MG63 (cell line): ENCODE measurements at places on chromosomes 7 and 10. TPM values are rescaled to one million over a fixed set of nuclear protein-coding genes. Genes with fewer than 3 reads are reported as not detected.

The TPST1 gene
- total RNA-seq: 26.0 and 30.1 TPM in 2 replicates

The FZD1 gene
- total RNA-seq: 2.3 and 3.9 TPM in 2 replicates

The GPR85 gene
- total RNA-seq: 1.3 and 1.8 TPM in 2 replicates

The HOXA2 gene
- total RNA-seq: 0.35 TPM in 1 of 2 replicates, not detected in the other

The CPA2 gene
- 1.0 and 1.6 TPM in 2 replicates for total RNA-seq

The SFTPA1 gene
- not detected in 2 replicates for total RNA-seq

The PLPP4 gene
- total RNA-seq: 3.4 and 13.4 TPM in 2 replicates

The NAT16 gene
- not detected in 2 replicates for total RNA-seq

The TMEM236 gene
- total RNA-seq: not detected in 2 replicates

The NKX6-2 gene
- not detected in 2 replicates for total RNA-seq

The PLCE1 gene
- total RNA-seq: 1.5 and 3.9 TPM in 2 replicates

The GPR37 gene
- 0.07 TPM in 1 of 2 replicates, not detected in the other for total RNA-seq

The BCCIP gene
- 89.8 and 184 TPM in 2 replicates for total RNA-seq

The BLNK gene
- not detected in 2 replicates for total RNA-seq

- DNase-seq: no peak
Measured at GRCh38 chr10:98415731-98416119, 743 bp upstream of the PYROXD2 start.

DNA sequence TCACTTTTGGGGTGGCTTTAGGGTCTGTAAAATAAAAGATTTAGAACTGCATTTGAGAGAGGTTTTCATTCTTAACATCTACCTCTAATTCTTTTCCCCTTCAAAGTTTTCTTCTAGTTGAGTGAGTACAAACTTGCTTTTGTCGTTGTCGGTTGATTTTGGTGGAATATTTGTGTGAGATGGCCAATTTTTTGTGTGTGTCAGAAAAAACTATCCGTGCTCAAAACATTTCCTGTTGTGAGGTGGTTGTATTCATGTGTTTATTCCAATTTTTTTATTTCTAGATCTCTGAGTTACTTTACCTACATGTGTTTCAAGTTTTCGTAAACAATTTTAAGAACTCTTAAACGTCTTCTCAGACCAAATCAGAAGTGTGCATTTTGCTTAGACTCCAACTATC, 1.6 kb downstream of the AHR start:
- DNase-seq: no peak

DNA sequence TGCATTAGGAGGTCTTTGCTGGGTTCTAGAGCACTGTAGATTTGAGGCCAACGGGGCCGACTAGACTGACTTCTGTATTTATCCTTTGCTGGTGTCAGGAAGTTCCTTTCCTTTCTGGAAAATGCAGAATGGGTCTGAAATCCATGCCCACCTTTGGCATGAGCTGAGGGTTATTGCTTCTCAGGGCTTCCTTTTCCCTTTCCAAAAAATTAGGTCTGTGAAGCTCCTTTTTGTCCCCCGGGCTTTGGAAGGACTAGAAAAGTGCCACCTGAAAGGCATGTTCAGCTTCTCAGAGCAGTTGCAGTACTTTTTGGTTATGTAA, 675 bp downstream of the IL6 start:
- no peak for DNase-seq

- DNase-seq: no peak
Measured at GRCh38 chr7:113307147-113307546, 188.8 kb upstream of the SMIM30 start.

- no peak for DNase-seq
Measured at GRCh38 chr10:43078986-43079273, 2.1 kb downstream of the RET start.

DNA sequence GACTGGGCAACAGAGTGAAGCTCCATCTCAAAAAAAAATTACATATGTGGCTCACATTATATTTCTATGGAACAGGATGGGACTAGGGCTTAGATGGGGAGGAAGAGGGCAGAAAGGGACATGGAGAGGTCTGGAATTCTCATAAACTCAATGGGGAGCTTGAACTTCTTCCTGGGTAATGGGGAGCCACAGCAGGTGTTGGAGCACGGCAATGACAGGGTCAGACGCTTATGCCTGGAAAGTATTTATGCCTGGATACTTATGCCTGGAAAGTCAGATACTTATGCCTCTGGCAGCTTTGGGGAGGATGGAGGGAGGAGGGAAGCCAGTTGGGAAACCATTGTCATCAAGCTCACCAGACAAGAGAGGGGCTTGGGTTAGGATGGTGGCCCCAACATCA, 36.8 kb downstream of the TMEM130 start:
- DNase-seq: no peak

DNA sequence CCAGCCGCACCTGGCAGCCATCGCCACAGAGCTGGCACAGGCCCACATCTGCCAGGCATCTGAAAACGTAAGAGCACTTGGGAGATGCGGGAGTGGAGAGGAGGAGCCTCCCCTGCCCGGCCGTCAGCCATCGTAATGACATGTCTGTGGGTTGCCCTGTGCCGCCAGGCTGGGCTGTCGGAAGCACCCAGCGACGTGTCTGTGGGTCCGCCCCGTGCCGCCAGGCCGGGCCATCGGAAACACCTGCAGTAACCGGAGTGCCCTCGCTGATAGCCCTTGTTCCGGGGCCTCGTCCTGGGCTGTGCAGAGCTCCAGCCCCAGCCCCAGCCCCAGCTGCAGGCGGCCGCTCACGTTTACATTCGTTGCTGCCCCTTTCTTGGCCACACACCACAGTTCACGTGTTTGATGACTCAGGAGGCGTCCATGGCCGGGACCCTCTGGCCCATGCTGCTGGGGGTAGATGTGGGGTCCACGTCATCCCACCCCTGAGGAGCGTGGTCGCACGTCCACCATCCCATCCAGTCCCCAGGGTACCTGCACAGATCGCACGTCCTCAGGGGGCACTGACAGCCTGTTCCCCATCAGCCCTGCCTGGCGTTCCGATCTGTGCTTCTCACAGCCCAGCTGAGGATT, 30.0 kb upstream of the PRKAR1B start:
- no peak for DNase-seq

DNA sequence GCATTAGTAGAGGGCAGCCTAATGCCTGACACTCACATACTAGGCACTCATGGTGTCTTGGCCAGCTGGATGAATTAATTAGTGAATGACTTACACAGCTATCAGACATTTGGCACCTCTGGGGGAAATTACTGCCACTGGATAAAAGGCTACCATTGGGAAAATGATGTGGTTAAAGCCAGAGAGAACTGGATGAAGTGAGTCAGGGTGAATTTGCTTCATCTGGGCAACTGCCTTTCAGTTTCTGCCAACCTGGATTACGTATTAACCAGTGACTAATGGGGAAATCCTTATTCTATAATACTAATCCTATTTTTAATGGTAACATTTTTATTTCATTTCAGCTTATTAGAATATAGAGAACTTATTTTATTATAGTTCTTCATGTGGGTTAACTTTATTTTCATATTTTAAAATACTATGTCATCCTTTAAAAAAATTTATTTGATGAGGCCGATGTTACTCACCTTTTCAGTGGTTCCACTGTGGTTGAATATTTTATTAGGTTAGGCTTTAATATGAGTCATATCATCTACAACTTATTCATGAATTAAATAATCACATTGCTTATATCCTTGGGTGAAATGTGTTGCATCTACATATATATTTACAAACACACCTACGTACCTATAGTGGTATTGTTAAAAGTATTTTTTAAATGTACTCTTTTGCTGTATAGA, 85.6 kb upstream of the CAPZA2 start:
- peak; percentile 56 for DNase-seq

DNA sequence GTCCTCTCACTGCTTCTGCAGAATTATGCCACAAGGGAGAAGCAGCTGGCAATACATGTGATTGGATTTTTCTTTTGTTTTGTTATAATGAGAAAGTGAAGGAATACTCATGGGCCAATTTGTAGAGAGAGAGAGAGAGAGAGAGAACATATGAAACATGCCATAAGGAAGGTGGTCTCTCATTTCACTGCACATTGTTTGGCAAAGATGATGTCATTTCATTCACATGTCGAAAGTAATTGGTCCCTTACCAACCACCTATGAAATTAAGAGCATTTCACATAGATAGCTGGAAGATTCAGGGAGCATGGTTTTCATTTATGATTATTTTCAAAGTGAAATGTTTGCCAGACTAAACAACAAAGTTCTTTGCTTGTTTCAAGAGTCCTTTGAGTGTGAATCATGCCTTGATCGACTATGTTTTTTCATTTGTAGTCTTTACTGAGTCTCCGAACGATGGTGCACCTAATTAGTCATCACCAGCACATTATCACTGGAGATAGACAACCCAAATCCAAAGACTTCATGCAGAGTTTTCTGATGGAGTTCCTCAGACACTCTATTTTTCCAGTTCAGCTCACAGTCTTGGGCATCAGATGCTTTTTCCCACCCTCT, 130.1 kb upstream of the ZEB1 start:
- DNase-seq: no peak

- DNase-seq: no peak
Measured at GRCh38 chr10:16673443-16673842, 143.8 kb downstream of the RSU1 start.

DNA sequence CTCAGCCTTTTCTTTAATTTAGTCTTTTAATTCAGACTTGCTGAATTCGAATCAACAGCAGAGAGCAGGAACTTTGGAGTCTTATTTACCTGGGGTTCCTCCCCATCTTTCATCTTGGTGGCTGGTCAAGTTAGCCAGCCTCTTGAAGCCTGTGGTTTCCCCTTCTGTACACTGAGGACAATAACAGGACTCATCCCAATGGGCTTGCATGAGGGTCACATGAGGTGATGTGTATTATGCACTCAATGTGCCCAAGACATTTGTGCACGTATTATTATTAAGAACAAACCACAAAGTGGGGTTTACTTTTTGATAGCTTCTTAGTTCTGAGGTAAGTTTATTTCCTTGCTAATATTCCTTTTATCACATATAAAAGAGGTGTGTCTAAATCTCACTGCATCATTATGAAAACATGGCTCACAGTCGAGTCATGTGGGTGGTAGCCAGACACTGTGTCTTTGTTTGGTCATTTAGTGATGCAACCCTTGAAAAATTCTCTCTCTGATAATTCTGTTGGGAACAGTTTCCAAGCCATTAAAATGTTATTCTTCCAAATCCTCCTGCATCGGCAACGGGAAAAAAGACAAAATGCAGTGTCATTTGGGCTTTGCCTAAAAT, 86.5 kb upstream of the GRB10 start:
- peak; percentile 75 for DNase-seq

GRCh38 chr7:1228545-1229201, 4.0 kb upstream of the UNCX start:
- no peak for DNase-seq

DNA sequence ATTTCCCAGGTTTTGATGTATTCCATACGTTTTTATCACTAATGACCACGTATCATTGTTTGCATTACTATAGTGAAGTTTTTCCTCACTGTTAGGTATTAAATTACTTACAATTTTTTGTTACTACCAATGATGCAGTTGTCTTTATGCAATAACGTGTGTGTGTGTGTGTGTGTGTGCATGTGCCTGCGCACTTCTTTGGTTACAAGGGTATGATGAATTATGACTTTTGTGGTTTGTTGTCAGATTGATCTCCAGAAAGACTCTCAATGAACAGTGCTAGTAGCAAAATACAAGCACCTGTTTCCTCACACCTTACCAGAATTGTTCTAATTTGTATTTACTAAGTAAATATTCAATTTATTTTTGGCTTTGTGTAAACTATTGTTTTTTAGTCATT, 51.5 kb downstream of the MCMBP start:
- no peak for DNase-seq

GRCh38 chr7:132213583-132213982, 362.7 kb downstream of the PLXNA4 start:
- no peak for DNase-seq

DNA sequence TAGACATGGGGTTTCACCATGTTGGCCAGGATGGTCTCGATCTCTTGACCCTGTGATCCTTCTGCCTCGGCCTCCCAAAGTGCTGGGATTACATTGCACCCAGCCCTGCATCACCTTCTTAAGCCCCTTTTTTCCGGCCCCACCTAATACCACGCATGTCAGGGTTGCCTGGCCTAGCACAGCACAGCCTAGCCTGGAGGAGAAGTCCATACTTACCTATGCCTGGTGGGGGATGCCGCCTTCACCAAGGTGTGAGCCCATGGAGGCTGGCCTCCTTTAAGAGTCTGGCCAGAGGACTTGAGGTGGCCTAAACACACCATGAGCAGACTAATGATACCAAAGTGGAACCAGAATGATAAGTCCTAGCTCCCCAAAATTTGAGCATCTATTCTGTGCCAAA, 22.0 kb upstream of the CUX1 start:
- no peak for DNase-seq

DNA sequence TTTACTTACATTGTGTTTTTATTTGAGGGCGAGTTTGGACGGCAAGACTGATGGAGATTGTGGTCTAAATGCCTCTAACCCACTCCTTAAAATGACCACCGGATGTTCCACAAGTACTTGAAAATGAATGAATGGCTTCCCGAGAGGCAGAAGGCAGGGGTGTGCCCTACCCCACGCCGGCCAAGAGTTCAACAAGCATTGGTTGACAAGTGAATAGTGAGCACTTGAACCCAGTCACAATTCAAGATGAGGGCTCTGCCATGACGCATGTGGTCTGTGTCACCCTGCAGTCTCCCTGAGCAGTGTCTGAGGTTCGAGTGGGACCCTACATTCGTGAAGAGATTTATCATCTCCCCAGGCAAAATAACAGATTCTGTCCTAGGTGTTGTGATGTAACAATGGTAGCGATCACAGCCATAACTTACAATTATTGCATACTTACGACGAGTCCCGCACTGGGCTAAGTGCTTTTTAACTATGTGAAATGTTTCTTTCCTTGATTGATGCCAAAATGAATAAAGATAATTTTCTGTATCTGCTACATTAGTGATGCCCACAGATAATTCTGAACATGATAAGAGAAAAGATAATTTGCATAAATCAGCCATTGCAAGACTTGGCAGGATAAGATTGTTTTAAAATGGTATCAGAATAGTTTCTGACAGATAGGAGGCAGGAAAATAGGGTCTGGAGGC, 305.4 kb downstream of the WDR37 start:
- DNase-seq: no peak

DNA sequence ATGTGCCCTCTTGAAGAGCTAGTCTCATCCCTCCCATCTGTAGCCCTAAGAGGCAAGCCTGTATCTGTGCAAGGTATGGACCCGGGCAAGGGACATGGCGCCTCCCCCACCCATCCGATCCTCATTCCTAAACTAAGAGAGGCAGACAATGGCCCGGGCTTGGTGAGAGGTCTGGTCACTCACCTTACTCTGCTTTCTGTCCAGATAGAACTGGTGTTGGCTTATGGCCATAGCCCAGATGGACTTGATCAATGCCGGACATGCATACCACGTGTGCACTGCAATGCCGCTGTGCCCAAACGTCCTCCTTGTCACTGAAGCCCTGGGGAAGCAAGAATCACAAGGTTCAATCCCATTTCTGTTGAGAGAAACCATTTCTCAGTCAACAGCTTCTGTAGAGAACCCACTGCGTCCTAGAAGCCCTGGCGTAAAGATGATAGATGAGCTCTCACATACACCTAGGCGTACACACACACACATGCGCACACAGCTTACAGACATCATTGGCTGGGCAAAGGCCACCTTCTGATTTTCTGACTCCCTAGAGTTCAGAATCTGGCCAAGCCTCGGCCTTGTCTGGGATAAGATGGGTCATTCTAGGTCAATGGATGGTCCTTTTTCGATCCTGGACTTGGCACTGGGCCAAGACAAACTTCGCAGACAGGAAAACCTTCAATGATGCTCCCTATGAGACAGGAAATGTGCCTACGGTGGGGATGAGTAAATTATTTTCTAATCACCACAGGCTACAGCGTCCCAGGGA, 114.6 kb downstream of the PRPF18 start:
- DNase-seq: no peak

GRCh38 chr10:69213591-69214311, 6.4 kb upstream of the HKDC1 start:
- no peak for DNase-seq

- no peak for DNase-seq
Measured at GRCh38 chr7:157498657-157499056, 161.9 kb downstream of the DNAJB6 start.
